Endothelial cell of coronary artery (primary cell): ENCODE measurements at places on chromosomes 1 and 21. TPM values are rescaled to one million over a fixed set of nuclear protein-coding genes. Genes with fewer than 3 reads are reported as not detected.

The TCHH gene
- under 0.01 TPM in 1 of 2 replicates, not detected in the other for total RNA-seq

The FAAH gene
- total RNA-seq, result 0.27 and 0.75 TPM in 2 replicates

The BGLAP gene
- 0.19 and 0.27 TPM in 2 replicates for total RNA-seq

The SH3BGRL3 gene
- total RNA-seq, result 24.9 and 27.4 TPM in 2 replicates

The SHISA4 gene
- total RNA-seq, result 7.7 and 11.1 TPM in 2 replicates

The RUNX1 gene
- total RNA-seq, result 3.1 and 12.0 TPM in 2 replicates

The GBP7 gene
- not detected in 2 replicates for total RNA-seq

The OR10J1 gene
- total RNA-seq, result not detected in 2 replicates

The RYR2 gene
- under 0.01 TPM in 1 of 2 replicates, not detected in the other for total RNA-seq

The GALNT2 gene
- 65.9 and 108 TPM in 2 replicates for total RNA-seq

The GUCA2A gene
- total RNA-seq, result not detected in 2 replicates

The MAGI3 gene
- 9.8 and 11.3 TPM in 2 replicates for total RNA-seq

The SLFNL1 gene
- total RNA-seq, result 0.18 and 0.28 TPM in 2 replicates

The CNTN2 gene
- not detected in 2 replicates for total RNA-seq
